ENCODE measurements at places on chromosomes 16 and 17. TPM values are rescaled to one million over a fixed set of nuclear protein-coding genes. Genes with fewer than 3 reads are reported as not detected.

NAGS gene
- 1.3 TPM for total RNA-seq

MPO gene
- total RNA-seq: 27.3 TPM

KRTAP1-5 gene
- total RNA-seq: not detected

LITAFD gene
- not detected for total RNA-seq

POLR2A gene
- total RNA-seq: 23.5 TPM

CALB2 gene
- 0.24 TPM for total RNA-seq

MYADML2 gene
- 0.05 TPM for total RNA-seq

DNA sequence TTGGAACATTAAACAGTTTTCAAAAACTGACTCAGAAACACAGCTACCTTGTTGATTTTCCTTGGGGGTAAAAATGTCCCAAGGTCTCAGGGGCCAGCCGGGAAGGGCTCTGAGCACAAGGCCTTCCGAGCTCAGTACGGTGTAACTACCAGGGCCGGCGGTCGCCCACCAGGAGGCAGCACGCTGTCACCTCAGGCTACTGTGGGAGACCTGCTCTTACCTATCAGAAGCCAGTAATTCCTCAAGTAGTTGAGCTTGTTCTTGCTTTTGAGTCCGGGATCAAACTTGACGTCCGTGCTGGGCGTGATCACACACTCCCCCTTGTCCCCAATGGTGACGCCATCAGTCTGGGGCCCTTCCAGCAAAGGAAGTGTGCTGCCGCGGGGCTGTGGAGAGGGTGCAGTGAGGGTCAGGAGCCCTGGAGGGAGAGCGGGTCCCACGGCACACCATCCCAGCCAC, 43.4 kb upstream of the ICAM2 start:
- H3K27ac ChIP-seq: no peak overlapping the region
- no peaks in the 10 kb centered on the region for H3K27me3 ChIP-seq
- no peak for DNase-seq
- peaks cover 27% of the 10 kb centered on the region for H3K36me3 ChIP-seq

GRCh38 chr16:89545044-89545830, 15.2 kb upstream of the RPL13 start:
- peaks cover 5% of the 10 kb centered on the region for H3K4me1 ChIP-seq
- no peaks in the 10 kb centered on the region for H3K27me3 ChIP-seq
- H3K36me3 ChIP-seq: peaks cover 63% of the 10 kb centered on the region
- no peak overlapping the region for H3K27ac ChIP-seq

- no peaks in the 10 kb centered on the region for H3K4me1 ChIP-seq
- peaks cover 80% of the 10 kb centered on the region for H3K36me3 ChIP-seq
- DNase-seq: no peak
Observed at GRCh38 chr16:88618182-88618955, 20.0 kb upstream of the IL17C start.

DNA sequence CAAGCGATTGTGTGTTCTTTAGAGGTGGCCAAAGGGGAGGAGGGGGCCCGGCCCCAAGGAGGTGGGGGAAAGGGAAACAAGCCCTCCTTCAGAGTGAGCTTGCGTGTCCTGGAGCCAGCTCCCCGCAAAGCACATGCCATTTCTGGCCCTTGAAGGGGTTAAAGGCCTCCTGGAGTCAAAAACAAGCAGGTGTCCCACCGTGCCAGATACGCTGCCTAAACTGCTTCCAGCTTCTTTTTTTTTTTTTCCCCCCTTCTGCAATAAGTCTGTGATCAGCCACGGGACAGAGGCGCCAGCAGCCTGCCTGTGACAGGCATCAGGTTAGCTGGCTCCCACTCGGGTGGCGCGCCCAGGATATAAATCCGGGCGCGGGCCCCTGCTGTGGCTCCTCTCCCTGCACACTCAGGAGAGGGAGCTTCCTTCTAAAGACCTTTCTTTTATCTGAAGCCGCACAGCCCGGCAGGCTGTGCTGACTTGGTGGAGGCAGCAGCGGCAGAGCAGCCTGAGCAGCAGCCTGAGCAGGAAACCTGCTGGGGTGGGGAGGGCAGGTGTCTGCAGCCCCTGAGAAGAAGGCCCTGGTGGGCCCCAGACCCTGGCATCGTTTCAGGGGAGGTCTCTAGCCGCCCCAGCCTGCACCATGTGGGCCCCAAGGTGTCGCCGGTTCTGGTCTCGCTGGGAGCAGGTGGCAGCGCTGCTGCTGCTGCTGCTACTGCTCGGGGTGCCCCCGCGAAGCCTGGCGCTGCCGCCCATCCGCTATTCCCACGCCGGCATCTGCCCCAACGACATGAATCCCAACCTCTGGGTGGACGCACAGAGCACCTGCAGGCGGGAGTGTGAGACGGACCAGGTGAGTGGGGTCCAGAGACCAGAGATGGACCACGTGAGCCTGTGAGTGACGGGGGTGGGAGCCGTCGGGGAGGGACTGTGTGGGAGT, at the start of gene WFIKKN2:
Gene WFIKKN2 (plus strand): TSS at position 286 of the 934 bp plus-strand sequence. CDS start 352 bp downstream, at position 638.
- H3K36me3 ChIP-seq: no peaks in the 10 kb centered on the region
- H3K4me1 ChIP-seq: peaks cover 6% of the 10 kb centered on the region
- H3K27ac ChIP-seq: no peak within 1 kb of the TSS
- DNase-seq: no peak
- H3K4me3 ChIP-seq: no peak within 1 kb of the TSS

DNA sequence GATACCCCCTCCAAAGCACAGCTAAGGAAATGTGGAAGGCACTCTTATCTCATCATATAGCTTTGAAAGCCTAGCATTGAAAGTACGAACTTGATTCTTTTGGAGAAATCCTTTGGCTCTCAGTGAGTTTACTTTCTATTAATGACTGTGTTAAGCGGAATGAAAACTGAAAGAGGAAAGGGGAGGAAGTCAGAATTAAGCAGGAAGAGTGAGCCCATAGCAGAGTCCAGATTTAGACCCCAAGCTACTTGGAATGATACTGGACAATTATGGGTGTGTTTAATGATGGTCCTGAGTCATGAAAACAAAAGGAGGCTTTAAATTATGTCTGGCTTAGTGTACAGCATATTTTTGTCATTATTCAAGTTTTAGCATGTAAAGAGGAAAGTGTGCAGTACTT, 42.2 kb downstream of the TENT4B start:
- no peak for DNase-seq
- H3K27me3 ChIP-seq: no peaks in the 10 kb centered on the region
- no peak overlapping the region for H3K27ac ChIP-seq

DNA sequence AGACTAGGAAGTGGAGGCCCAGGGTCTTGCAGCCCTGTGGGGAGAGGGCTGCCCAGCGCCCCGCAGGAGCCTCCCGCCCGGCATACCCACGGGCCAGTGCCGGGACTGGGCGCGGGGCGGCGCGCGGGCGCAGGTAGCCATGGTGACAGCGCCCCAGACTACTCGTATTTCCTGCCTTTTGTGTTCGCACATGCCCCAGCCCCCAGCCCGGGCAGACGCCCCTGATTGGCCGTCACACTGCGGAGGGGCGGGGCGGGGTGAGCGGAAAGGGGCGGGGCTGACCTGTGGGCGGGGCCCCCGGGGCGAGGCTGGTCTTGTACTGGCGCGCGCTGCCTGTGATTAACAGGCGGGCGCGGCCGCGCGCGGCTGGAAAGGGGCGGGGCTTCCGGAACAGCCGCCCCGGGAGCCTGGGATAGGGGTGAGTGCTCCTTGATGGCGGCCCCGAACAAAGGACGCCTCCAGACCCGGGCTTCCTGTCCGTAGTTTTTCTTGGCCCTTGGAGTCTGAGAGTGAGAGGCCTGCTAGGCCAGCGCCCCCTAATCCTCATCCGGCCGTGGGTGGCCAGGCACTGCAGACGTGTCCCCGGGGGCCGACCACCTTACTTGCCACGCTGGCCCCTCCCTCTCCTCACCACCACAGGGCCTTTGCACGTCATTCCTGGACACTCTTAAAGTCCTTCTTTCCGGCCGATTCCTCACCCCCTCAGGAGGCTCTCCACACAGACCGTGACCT, 71.0 kb downstream of the RAI1 start:
- peaks cover 62% of the 10 kb centered on the region for H3K4me1 ChIP-seq
- peak overlapping the region; percentile 94 for H3K27ac ChIP-seq
- H3K4me3 ChIP-seq: peak overlapping the region; percentile 53
- H3K27me3 ChIP-seq: no peaks in the 10 kb centered on the region

DNA sequence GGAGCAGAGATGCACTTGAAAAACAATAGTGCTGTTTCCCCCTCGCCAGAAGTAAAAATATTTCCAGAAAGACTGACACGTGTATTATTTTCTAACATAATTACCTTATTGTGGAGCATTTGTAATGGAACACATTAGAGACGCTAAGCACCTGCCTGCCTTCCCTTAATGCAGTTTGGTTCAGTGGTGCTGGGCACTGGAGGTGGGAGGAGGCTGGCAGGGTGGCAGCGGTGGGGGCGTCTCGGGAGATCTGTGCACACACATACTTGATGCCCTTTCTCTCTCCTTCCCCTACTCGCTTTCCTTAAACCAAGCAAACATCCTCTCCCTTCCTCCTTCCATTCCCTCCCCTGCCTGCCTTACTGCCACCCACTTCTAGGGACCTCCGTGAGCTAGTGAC, 156.6 kb upstream of the SDK2 start:
- no peak for DNase-seq
- H3K27me3 ChIP-seq: peaks cover 9% of the 10 kb centered on the region
- H3K4me3 ChIP-seq: no peak overlapping the region
- H3K36me3 ChIP-seq: no peaks in the 10 kb centered on the region
- H3K4me1 ChIP-seq: no peaks in the 10 kb centered on the region

DNA sequence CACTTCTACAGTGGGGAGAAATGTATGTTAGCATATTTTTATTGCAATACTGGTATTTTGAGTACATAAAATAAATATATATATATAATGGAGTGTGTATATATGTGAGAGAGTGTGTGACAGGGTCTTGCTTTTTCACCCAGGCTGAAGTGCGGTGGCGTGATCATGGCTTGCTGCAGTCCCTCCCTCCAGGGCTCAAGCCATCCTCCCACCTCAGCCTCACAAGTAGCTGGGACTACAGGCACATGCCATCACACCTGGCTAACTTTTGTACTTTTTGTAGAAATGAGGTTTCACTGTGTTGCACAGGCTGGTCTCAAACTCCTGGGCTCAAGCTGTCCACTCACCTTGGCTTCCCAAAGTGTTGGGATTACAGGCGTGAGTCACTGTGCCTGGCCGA, 4.1 kb downstream of the CYLD start:
- peak overlapping the region; percentile 41 for H3K27ac ChIP-seq
- no peak for DNase-seq
- no peaks in the 10 kb centered on the region for H3K27me3 ChIP-seq
- H3K4me1 ChIP-seq: peaks cover 8% of the 10 kb centered on the region
- no peaks in the 10 kb centered on the region for H3K36me3 ChIP-seq

GRCh38 chr16:69193855-69194254, 6.9 kb downstream of the SNTB2 start:
- H3K4me1 ChIP-seq: peaks cover 6% of the 10 kb centered on the region
- DNase-seq: no peak
- H3K27me3 ChIP-seq: no peaks in the 10 kb centered on the region
- H3K27ac ChIP-seq: no peak overlapping the region
- H3K36me3 ChIP-seq: no peaks in the 10 kb centered on the region
- H3K4me3 ChIP-seq: no peak overlapping the region

DNA sequence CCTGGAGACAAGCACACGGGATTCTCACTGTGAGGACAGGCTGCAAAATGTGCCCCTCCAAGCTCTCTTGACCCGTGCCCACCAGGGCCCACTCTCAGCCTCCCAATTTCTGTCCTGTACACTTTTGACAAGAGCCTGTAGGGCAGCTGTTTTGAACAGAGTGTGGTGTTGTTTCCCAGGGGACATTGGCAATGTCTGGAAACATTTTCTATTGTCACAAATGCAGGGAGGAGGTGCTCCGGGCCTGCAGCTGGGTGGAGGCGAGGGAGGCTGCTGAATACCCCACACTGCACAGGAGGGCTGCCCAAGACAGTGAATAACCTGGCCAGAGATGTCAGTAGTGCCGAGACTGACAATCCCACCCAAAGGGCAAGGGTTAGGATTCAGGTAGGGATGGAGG, 10.5 kb downstream of the CEP295NL start:
- H3K27ac ChIP-seq: no peak overlapping the region
- no peak overlapping the region for H3K4me3 ChIP-seq
- DNase-seq: no peak
- H3K4me1 ChIP-seq: peaks cover 6% of the 10 kb centered on the region
- H3K36me3 ChIP-seq: peaks cover 19% of the 10 kb centered on the region

- no peak for DNase-seq
- peaks cover 54% of the 10 kb centered on the region for H3K27me3 ChIP-seq
- H3K27ac ChIP-seq: no peak overlapping the region
- peaks cover 6% of the 10 kb centered on the region for H3K4me1 ChIP-seq
Observed at GRCh38 chr16:89944773-89945172, 3.8 kb upstream of the DEF8 start.

GRCh38 chr17:22600644-22601298, 908.4 kb downstream of the KCNJ18 start:
- H3K4me1 ChIP-seq: no peaks in the 10 kb centered on the region
- DNase-seq: no peak
- H3K4me3 ChIP-seq: no peak overlapping the region
- no peaks in the 10 kb centered on the region for H3K36me3 ChIP-seq

- H3K4me1 ChIP-seq: no peaks in the 10 kb centered on the region
- H3K27ac ChIP-seq: no peak overlapping the region
- no peak overlapping the region for H3K4me3 ChIP-seq
- H3K36me3 ChIP-seq: peaks cover 65% of the 10 kb centered on the region
- no peak for DNase-seq
Observed at GRCh38 chr16:2234813-2235170, 1.5 kb upstream of the DNASE1L2 start.

DNA sequence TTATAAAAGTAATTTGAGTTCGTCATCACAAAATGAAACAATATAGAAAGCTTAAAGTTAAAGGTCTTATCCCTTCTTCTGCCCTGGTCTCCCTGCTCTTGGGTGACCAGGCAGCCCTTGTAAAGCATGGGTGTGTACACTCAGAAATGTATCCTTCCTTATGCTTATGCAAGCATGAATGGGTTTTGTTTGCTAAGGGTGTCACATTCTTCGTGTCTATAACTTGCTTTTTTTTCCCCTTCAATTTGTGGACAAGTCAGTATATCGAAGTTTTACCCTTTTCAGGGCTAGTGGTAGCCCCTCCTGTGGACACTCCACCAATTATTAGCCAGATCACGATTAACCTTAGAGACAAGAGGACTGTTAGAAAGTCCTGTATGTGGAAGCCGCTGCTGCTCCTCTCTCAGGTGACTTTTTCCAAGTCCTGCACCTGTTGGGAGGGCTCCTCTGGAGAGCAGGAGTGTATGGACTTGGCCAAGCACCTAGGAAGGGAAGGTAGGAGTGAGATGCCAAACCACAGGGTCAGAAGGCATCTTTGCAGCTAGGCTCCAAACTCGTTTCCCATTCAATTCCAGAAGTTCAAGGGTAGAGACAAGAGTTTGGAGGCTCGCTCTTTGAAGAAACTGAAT, 50.9 kb downstream of the LDHD start:
- H3K36me3 ChIP-seq: no peaks in the 10 kb centered on the region
- H3K27me3 ChIP-seq: no peaks in the 10 kb centered on the region
- peak overlapping the region; percentile 90 for H3K27ac ChIP-seq
- peaks cover 94% of the 10 kb centered on the region for H3K4me1 ChIP-seq

- H3K4me3 ChIP-seq: no peak overlapping the region
- H3K27me3 ChIP-seq: no peaks in the 10 kb centered on the region
- no peaks in the 10 kb centered on the region for H3K4me1 ChIP-seq
- no peaks in the 10 kb centered on the region for H3K36me3 ChIP-seq
- no peak for DNase-seq
- no peak overlapping the region for H3K27ac ChIP-seq
Observed at GRCh38 chr17:11363565-11364117, 122.6 kb downstream of the SHISA6 start.

- H3K4me3 ChIP-seq: peak overlapping the region; percentile 94
- no peaks in the 10 kb centered on the region for H3K36me3 ChIP-seq
- peak; percentile 97 for DNase-seq
- peak overlapping the region; percentile 68 for H3K27ac ChIP-seq
- H3K27me3 ChIP-seq: no peaks in the 10 kb centered on the region
Observed at GRCh38 chr16:14285513-14286367, 214.6 kb downstream of the MRTFB start.
